ENCODE measurements at places on chromosomes 1 and 21. TPM values are rescaled to one million over a fixed set of nuclear protein-coding genes. Genes with fewer than 3 reads are reported as not detected.

The OLFML2B gene
- 82.6 TPM for total RNA-seq

The CD34 gene
- 61.4 TPM for total RNA-seq

The BROX gene
- total RNA-seq, result 50.7 TPM

The LCE6A gene
- total RNA-seq, result not detected

The FAM177B gene
- not detected for total RNA-seq

The NPR1 gene
- 116 TPM for total RNA-seq

The NVL gene
- total RNA-seq, result 27.9 TPM

The TP73 gene
- total RNA-seq, result 0.18 TPM

The LCE1A gene
- total RNA-seq, result not detected

The RUNX3 gene
- 4.4 TPM for total RNA-seq

The KCNJ15 gene
- 2.7 TPM for total RNA-seq

The CYYR1 gene
- 24.8 TPM for total RNA-seq

The F5 gene
- 0.48 TPM for total RNA-seq

The ACTN2 gene
- 40.5 TPM for total RNA-seq

The NBPF20 gene
- 4.4 TPM for total RNA-seq

The RNF186 gene
- total RNA-seq, result not detected

The TDRKH gene
- total RNA-seq, result 9.1 TPM

The ARMH1 gene
- total RNA-seq, result 1.5 TPM

The SESN2 gene
- 11.1 TPM for total RNA-seq

The OR10J1 gene
- not detected for total RNA-seq

The ADGRL2 gene
- total RNA-seq, result 62.7 TPM

The MMEL1 gene
- 0.94 TPM for total RNA-seq
